Neural cell (in vitro differentiated cells): ENCODE measurements at places on chromosomes 13 and 19. TPM values are rescaled to one million over a fixed set of nuclear protein-coding genes. Genes with fewer than 3 reads are reported as not detected.

Gene GJB2
- not detected in 2 replicates for polyA plus RNA-seq

Gene CAPN12
- not detected in 2 replicates for polyA plus RNA-seq

Gene WDR62
- polyA plus RNA-seq: 0.35 and 0.84 TPM in 2 replicates

Gene TSEN34
- 113 and 130 TPM in 2 replicates for polyA plus RNA-seq

Gene ZNF132
- 0.77 and 1.0 TPM in 2 replicates for polyA plus RNA-seq
